ENCODE measurements at places on chromosomes 11 and 22. TPM values are rescaled to one million over a fixed set of nuclear protein-coding genes. Genes with fewer than 3 reads are reported as not detected.

The TYMP gene
- polyA plus RNA-seq: 6.7 TPM

The OR52I1 gene
- polyA plus RNA-seq: not detected

The SPDYC gene
- not detected for polyA plus RNA-seq

The PGM2L1 gene
- polyA plus RNA-seq: 4.6 TPM

The ELFN2 gene
- polyA plus RNA-seq: 1.1 TPM

The SAA2 gene
- not detected for polyA plus RNA-seq

The PKDREJ gene
- 0.58 TPM for polyA plus RNA-seq

The PPME1 gene
- polyA plus RNA-seq: 48.4 TPM

The RFPL3 gene
- 0.25 TPM for polyA plus RNA-seq

The CARD18 gene
- not detected for polyA plus RNA-seq

The TNNI2 gene
- 3,747 TPM for polyA plus RNA-seq

- no peak for DNase-seq
These were observed 517 bp downstream of the HIRA start for GRCh38 chr22:19430890-19431541.

DNA sequence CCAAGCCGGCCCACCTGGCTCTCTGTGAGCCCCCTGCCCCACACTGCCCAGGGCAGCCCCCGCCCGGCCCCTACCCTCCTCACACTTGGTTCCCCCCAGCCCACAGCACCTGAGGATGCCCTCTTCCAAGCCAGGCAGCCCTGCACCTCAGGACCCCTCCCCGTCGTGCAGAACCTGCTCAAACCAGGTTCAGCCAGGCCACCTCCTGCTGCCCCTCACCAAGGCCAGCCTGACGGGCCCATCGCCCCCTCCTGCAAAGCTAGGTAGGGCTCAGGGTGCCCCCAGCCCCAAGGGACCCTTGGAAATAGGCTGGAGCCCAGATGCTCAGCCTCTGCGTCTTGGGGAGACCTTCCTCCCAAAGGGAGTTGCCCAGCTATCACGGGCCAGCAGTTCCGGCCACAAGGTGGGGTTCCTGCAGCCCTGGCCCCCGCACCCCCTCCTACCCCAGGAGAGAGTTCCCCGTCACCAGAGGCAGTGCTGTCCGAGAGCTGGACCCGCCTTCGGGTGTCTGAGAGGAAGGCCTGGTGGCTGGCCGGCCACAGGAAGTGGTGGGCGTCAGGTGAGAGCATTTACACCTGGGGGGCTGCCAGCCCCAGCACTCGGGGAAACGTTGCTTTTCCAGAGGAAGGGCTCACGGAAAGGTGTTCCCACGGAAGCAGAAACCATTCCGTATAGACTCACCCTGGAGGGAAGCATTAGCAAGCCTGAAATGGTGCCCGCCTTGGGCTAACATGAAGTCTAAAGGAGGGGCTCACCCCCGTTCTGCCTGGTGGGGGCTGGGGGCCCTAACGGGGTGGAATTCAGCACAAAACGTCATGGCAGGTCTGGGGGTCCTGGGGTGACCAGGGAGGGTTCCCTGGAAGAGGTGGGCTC lies 3.2 kb upstream of the SYT8 start:
- DNase-seq: no peak

DNA sequence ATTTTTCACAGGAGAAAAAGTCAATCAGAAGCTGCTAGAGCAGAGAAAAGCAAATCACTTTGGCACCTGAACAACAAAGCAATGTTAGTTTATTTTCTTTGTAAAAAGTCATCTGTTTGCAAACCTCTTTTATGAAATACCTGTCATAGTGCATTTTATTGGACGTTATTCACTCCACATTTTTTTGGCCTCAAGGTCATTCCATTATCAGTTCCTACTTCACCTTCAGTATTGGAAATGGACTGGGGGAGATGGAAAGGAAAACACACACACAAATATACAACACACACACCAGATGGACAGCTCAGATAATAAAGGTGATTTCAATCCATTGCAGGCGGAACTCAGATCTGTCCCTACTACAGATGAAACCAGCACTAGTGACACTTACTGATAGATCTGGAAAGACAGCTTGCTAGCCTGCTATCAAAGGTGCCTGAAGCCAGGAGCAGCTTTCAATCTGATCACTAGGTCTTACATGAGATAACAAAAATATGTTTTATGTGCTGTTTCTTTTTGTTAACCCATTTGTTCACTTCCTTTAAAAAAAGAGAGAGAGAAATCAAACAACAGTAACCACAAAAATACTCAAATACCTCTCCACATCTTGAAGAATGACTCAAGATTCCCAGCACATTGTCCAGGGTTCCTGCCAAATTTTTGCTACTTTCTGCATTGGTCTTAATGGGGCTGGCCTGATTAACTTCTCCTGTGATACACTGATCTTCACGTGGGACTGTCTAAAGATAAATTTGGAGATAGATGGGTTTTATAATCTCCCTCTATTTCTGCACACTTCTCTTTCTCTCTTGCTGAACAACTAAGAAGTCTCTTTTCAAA lies 844.3 kb upstream of the TENM4 start:
- no peak for DNase-seq

GRCh38 chr11:61688365-61689163 lies 8.4 kb downstream of the DAGLA start:
- peak; percentile 47 for DNase-seq

DNA sequence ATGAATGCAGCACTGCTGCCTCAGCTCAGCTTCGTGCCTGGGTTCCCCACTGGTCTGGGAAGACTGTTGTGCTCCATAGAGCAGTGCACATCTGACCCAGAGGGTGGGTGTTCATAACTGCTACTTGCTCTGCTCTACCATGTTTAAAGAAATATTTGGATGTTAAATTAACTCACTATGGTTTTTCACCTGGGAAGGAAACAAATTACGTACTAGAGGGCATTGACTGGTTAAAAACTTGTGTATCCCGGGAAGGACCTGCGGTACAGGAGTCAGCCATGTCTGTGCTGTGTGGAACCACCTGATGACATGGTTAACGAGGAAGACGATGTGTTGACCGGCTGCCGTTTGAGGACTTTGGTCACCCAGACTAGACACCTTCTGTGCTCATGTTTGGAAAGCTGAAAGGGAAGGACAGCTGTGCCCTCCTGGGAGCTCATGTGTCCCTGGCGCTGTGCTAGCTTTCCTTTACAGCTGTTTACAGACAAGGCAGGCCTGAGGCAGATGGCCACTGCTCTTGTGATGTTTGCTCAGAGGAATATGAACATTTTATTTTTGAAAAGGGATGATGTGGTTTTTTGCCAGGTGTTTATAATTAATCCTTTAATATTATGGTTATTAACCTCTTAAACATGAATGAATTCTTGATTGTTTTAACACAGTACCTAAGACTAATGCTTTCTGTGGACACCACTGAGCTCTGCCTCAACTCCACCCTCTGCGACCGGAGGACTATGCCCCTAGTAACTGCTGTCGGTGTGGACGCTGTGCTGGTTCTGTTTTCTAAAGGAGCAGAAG lies 14.3 kb upstream of the AIFM3 start:
- no peak for DNase-seq

- DNase-seq: no peak
These were observed 67.0 kb downstream of the ARHGAP20 start for GRCh38 chr11:110645253-110645652.

DNA sequence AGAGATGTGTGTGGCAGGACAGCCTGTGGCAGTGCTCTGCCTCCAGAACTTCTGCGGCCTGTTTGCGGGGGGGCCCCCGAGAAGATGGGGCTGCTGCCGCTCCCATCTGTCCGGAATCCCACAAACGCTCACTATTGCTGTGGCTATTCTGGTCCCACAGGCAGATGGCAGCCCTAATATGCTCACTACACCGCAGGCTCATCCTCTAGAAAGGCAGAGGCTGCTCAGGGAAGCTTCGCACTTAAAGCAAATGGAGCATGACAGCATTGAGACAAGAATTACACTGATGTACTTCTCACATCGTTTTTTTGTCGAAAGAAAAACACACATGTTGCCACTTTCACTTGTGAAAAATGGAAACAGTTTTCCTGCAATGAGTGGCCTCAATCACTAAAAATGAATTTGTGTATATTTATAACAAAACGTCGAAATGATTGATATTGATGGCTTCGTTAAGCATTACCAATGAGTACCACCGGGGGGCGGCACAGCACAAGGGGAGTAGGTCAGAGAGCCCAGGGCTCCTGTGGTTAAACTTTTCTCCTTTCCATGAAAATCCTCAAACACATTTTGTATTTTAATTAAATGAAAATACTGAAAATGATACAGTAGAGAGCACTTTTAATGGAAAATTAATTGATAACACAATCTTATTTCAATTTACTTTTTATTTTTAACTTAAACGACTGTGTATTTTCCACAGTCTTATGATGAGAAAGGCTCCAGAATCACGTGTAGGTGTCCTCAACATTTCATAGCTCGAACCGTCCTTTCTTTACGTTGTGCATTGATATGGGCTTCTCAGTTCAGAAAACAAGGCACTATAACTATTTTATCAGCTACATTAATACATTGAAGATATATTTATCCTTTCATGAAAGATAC lies 69.1 kb downstream of the CTTN start:
- DNase-seq: peak; percentile 24

DNA sequence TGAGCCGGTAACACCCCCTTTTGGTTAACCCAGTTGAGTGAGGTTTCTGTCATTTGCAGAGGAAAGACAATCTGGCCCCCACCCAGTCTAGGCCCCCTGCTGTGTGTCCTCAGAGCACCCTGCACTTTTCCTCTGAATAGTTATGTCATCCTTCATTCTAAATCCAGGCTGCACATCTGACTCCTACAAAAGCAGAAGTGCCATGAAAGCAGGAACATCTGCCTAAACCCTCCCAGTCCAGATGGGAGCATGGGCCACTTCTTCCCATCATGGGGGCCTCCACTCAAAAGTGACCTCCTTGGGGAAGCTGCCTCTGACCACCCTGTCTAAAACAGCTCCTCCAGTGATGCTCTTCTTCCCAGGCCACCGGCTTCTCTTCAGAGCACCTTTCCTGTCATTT lies 53.7 kb upstream of the HMGXB4 start:
- DNase-seq: no peak

DNA sequence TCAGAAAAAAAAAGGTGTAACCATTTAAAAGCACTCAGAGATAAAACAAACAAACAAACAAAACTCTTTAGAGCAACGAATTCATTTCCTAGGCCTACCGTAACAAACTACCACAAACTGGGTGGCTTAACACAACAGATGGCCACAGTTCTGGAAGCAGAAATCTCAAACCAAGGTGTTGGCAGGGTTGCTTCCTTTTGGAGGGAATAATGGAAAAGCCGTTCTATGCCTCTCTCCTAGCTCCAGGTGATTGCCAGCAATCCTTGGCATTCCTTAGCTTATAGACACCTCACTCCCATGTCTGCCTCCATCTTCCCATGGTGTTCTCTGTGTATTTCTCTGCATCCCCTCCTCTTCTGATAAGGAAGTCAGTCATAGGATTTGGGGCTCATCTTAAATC lies 200.4 kb downstream of the RAB38 start:
- DNase-seq: no peak

- no peak for DNase-seq
These were observed 34.3 kb downstream of the MTMR3 start for GRCh38 chr22:29917052-29917902.

DNA sequence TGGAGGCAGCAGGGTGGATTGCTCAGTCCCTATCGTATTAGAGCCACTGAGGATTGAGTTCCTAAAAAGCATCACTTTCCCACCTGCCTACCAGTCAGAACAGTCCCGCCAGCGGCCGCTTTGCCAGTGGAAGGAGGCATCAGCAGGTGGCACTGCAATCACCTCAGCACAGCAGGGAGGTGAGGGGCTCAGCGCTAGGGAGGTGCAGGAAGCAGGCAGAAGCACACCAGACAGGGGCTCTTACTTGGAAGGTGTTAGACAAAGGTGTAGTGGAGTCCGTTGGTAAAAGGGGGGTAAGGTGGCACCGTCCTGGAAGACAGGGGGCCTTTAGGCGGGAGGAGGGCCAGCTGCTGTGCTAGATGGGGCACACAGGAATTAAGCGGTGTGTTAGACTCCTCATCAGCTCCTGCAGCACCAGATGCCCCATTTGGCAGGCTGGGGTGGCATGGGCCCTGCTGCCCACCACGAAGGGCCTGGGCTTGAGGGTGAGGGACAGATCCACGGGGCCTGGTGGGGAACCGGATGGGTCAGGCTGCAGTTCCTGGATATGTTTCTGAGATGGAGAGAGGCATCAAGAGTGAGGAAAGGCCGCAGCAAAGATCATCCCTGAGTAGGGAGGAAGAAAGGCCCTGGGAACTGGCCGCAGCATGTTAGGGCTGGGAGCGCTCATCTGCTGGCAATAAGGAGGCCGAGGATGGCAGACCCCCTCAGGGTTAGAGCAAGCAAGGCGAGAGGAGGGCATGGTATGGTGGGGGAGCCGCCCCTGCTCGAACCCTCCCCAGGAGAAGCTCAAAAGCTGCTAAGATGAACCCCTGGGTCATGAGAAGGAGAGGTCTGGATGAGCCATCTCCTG lies 42.5 kb downstream of the C11orf58 start:
- DNase-seq: no peak

DNA sequence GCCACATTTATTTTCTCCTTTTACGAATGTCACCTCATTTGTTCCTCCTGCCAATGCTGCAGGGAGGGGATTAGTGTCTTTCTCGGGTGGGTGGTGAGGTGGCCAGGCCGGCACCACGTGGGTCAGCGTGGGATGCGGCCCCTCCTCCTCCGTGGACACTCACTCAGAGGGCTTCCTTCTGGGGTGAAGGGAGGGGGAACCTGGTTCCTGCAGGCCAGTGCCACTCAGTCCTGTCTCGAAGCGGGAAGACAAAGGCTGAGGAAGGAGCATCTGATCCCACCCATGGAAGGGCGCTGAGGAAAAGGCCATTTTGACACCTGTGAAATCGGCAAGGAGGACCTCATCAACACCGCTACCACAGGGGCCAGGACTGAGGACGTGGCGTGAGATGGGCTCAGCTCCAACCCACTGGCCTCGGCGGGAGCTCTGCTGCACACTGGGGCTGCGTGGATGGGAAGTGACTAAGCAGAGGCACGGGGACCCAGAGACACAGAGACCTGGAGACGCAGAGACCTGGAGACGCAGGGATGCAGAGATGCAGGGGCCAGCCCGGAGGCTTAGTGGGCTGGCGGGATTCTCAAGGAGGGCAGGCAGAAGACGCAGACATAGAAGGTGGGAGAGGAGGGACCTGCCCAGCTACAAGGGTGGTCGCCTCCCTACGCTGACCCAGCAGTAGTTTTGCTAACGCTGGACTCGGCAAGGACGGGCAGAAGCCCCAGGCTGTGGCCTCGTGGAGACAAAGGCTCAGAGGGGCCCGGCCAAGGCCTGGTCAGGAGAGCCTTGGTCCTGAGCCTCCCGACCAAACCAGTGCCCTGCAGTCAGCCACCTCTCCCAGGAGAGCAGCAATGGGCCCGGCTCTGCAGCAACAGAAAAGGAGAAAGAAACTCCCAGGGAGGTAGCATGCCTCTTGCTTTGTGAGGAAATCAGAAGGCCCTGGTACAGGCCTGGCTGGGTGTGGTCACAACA lies 1071.2 kb downstream of the BRD1 start:
- no peak for DNase-seq

- no peak for DNase-seq
These were observed 10.3 kb downstream of the NEAT1 start for GRCh38 chr11:65432686-65433582.

- no peak for DNase-seq
These were observed 766.4 kb downstream of the FAM181B start for GRCh38 chr11:81967242-81967641.

- no peak for DNase-seq
These were observed 42.9 kb upstream of the PRR5 start for GRCh38 chr22:44659140-44659539.

GRCh38 chr22:38751422-38752346 lies 4.1 kb downstream of the SUN2 start:
- DNase-seq: peak; percentile 47

GRCh38 chr11:59754494-59754858 lies 700 bp upstream of the STX3 start:
- DNase-seq: no peak

GRCh38 chr11:21810650-21811049 lies 382.2 kb upstream of the ANO5 start:
- no peak for DNase-seq

- no peak for DNase-seq
These were observed 100.9 kb downstream of the FAM76B start for GRCh38 chr11:95688501-95689222.

Measured in hindlimb muscle (tissue), 1 donor.